ENCODE measurements at places on chromosomes 11 and 22.

- peak; percentile 53 for DNase-seq
Observed at GRCh38 chr11:69089258-69089657, 40.5 kb downstream of the TPCN2 start.

DNA sequence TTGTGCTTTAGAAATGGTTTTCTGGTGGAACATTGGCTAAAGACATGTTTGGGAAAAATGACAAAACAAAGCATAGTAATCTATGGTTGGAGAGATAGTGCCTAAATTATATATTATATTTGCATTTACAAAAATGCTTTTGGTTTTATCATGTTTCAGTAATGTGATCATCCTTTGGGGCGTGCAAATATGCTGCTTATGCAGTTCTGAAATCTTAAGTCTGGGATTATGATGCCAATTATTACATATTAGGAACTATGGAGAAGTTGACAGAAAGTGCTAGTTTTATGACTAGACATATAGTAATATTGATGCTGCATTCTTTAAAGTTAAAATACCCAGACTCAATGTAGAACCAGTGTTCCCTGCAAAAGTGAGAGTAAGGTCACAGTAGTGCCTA is 655.0 kb downstream of the METTL15 start:
- DNase-seq, result no peak

DNA sequence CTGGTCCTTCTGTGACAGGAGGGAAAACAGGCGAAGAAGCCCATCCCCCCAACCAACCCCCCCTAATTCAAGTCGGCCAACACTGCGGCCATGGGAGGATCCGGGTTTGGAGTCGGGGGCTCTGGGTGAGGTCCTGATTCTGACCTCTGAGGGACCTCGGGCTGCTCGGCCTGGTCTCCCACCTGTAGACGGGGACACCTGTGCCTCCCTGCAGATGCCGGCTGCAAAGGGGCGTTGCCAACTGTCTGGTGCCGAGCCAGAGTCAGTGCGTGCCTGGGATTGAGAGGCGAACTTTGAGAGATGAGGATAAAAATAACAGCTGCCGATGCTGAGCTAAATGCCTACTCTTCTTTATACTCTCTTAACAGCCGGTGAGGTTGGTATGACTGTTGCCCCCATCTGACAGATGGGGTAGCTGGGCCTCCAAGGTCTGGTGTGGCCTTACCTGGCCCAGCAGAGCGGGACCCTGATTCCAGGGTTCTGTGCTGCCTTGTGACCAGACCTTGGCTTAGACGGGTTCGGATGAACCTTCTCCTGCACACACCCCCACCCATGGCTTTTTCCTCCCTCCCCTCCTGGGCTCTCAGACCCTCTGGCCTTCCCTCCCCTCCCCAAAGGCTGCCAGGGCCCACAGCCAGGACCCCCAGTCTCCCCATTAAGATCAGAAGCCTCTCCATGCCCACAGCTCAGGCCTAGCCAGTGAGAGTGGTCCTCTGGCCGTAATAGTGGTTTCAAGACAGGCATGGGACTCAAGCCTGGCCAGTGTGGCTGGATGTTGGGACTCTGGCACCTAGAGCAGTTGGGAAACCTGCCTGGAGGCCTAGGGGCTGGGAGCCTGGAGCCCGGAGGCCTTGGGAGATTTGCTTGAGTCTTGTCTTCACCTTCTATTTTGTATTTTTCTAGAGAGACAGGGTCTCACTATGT is 41.7 kb downstream of the KCNJ4 start:
- no peak for DNase-seq

DNA sequence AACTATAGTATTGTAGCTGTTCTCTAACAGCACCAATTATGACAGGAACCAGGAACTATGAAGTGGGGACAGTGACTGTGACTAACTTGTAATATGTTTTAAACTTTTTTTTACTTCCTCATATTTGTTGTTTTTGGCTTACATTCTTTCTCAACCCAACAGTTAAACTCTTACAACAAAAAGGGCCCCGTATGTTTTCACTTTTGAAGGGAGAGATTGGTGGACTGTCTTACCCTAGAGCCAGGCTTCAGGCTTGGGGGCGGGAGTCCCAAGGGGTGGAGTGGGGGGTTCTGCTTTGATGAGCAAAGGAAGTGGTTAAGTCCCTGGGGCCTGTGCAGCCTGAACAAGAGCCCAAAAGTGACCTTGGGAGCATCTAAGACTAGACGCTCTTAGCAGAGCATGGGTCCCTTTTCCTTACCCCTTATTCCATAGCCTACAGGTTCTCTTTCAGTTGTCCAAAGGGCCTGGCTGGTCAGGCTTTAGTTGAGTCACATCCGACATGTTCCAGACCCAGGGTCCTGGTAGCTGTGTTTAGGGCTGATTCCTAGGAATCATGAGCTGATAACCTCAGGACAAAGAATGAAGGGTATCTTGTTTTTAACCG is 38.8 kb downstream of the STIM1 start:
- no peak for DNase-seq

- DNase-seq, result no peak
Observed at GRCh38 chr11:111460856-111461255, 51.3 kb downstream of the BTG4 start.

- DNase-seq, result no peak
Observed at GRCh38 chr11:86575208-86575855, 97.1 kb downstream of the ME3 start.

GRCh38 chr11:112159098-112160065 is 4.5 kb downstream of the IL18 start:
- no peak for DNase-seq

DNA sequence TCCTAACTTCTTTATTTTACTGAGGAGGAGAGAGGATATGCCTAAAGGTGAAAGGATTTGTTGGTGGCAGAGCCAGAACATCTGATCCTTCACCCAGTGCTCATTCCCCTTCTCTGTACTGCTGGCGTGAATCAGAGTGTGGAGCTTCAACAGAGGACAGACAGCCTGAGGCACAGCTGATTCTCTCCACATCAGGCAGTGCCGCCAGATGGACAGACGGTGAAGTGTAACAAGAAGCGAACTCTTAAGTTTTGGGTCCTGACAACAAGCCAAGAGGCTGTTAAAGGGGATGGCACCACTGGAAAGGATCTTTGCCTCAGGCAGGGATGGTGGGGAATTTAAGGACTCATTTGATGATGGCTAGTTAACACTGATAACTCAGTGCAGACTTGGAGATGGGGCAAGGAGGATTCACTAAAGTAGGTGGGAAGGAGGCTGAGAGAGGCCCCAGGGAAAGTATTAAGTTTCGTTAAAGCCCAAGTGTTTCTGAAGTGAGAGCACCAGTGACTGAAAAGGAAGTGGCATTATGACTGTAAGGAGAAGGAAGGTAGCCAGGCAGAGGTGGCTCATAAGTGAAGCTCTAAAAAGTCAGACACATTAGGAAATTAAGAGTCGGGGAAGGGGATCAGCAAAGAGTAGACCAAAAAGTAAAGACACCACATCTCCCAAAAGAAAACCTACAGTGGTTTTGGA is 81.3 kb downstream of the CLPB start:
- no peak for DNase-seq

- no peak for DNase-seq
Observed at GRCh38 chr11:135004495-135004894, 592.5 kb upstream of the B3GAT1 start.

DNA sequence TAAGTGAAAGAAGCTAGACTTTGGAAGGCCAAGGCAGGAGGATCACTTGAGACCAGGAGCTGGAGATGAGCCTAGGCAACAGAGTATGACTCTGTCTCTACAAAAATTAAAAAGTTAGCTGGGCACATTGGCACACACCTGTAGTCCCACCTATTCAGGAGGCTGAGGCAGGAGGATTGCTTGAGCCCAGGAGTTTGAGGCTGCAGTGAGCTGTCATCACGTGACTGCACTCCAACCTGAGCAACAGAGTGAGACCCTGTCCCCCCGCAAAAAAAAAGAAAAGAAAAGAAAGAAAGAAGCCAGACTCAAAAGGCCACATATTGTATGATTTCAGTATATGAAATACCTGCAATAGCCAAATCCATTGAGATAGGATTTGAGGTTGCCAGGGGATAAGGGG is 7.9 kb upstream of the CAPN5 start:
- no peak for DNase-seq

DNA sequence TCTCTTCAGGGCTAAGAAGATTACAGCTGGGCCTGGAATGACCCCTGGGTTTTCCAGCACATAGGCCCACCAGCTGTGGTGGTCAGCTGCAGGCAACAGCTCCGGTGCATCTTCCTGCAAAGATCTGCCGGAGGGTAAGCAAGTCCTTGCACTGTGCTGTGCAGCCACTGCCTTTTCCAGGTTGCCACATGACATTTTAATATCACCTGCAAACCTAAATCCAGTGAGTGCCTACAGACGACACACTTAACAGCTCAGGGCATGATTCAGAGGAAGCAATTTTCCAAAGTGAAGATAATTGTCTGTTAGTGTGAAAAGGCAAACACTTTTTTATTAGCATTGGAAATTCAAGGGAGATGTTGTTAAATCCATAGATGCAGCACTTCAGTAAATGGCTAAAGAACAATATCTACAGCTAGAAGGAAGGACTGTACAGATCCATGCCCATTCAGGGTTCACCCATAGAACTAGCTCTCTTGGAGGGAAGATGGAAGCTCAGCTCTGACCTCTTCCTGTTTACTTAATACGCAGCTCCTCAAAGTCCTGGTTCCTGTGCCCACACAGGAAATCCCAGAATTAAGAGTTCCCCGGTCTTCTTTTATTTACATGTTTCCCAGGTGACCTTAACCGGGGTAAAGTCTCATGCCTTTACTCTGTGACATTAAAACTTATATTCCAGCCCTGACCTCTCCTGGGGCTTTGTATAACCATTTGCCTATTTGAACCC is 13.3 kb upstream of the NRIP3 start:
- no peak for DNase-seq

DNA sequence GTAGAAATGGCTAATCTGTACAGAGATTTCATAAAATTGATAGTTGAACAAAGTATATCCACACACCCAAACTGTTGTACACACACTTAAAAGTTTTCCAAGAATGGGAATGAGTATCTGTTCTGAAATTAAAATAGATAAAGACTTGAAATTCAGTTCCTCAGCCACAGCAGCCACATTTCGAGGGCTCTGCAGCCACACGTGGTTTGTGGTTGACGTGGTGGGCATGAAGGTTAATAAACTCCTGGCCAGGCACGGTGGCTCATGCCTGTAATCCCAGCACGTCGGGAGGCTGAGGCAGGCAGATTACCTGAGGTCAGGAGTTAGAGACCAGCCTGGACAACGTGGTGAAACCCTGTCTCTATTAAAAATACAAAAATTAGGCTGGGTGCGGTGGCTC is 24.0 kb downstream of the TPST2 start:
- no peak for DNase-seq

DNA sequence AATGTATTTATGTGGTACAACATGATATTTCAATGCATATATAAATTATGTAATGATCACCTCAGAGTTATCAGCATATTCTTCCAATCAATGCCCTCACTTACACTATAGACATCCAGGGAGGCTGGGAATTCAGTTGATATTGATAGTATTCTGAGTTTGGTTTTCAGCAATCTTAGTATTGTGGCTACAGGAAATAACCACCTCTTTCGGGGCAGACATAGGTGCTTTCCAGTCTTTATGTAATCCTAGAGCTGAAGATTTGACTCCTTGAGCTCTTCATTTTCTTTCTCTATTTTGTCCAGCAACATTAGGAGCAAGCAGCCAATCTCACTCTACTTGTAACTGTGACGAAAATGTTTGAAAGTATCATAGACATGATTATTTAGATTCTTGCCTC is 712.7 kb upstream of the KIRREL3 start:
- no peak for DNase-seq

GRCh38 chr22:42439821-42440674 is 7.8 kb upstream of the NFAM1 start:
- DNase-seq, result no peak

DNA sequence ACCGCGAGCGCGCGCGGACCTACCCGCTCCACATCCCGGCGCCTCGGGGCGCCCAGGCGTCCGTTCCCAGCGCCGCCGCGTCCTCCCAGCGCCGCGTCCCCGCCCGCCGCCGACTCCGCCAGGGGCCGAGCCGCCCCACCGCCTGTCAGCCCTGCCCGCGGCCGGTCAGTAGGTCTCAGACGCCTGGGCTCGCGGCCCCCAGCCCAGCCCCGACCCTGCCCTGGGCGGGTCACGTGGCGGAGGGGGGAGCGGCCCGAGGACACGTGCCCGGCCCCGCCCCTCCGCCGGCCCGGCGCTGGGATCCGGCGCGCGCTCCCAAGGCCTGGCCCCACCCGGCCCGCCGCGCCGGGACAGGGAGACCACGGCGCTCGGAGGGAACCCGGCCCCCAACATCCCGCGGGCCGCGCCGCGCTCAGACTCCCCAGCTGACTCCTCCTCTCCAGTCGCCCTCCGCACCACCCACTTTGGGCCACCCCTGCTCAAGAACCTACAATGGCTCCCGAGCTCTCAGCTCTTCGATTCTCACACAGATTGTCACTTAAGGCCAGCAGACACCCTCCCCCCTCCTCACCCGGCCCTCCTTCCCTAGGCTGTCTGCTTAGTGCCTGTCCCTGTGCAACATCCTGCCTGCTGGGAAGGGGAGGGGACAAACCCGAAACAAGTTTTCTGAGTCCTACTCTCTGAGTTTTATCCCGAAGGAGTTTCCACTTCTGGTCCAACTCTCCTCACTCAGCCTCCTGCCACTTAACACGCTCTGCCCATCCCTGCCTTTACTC is at the start of gene RAB3IL1:
TSS of gene RAB3IL1 (minus strand) at position 233 of the 776 bp plus-strand sequence. CDS start at position 34, 199 bp downstream.
- DNase-seq, result peak; percentile 45

DNA sequence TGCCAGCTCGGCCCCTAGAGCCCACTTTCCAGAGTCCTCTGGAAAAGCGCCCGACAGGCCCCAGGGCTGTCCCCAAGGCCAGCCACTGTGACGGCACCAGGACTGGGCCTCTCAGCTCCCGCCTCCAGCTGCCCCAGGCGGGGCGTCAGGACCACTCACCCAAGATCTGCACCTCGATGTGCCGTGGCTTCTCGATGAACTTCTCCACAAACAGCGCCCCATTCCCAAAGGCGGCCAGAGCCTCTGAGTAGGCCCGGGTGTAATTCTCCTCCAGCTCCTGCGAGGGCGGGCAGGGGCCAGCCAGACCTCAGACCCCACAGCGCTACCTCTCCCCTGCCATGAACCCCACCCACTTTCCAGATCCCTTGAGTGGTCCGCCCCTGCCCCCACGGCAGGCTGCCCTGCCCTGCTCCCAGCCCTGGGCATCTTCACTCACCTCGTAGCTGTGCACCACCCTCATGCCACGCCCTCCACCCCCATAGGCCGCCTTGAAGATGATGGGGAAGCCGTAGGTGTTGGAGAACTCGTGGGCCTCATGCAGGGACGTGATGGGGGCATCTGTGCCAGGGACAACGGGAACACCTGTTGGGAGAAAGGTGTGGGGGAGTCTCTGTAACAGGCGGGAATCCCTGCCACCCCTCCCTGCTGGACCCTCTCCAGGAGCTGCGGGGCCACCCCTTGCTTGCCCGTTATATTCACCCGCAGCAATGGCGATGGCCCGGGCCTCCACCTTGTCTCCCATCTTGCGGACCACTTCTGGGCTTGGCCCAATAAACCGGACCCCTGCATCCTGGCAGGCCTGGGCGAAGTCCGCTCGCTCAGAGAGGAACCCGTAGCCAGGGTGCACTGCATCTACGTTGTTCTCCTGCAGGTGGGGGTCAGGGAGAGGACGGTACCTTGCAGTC is 14.0 kb downstream of the LRFN4 start:
- DNase-seq, result no peak

GRCh38 chr11:9003573-9004182 is at the start of gene NRIP3:
Gene NRIP3, minus strand, starts transcription at chr11:9004001. Its CDS starts 66 bp downstream, at chr11:9003935.
- DNase-seq, result peak; percentile 30

- DNase-seq, result no peak
Observed at GRCh38 chr11:46856605-46857343, 10.7 kb upstream of the CKAP5 start.
